ENCODE measurements at places on chromosomes 13 and 19. TPM values are rescaled to one million over a fixed set of nuclear protein-coding genes. Genes with fewer than 3 reads are reported as not detected.

The C19orf38 gene
- polyA plus RNA-seq, result 0.64 TPM

The TNFRSF19 gene
- polyA plus RNA-seq, result 91.3 TPM

The LILRB4 gene
- not detected for polyA plus RNA-seq

The PALM3 gene
- 1.0 TPM for polyA plus RNA-seq

The WTIP gene
- 13.6 TPM for polyA plus RNA-seq
